AG04450 (cell line): ENCODE measurements at places on chromosomes 13 and 19. TPM values are rescaled to one million over a fixed set of nuclear protein-coding genes. Genes with fewer than 3 reads are reported as not detected.

DNA sequence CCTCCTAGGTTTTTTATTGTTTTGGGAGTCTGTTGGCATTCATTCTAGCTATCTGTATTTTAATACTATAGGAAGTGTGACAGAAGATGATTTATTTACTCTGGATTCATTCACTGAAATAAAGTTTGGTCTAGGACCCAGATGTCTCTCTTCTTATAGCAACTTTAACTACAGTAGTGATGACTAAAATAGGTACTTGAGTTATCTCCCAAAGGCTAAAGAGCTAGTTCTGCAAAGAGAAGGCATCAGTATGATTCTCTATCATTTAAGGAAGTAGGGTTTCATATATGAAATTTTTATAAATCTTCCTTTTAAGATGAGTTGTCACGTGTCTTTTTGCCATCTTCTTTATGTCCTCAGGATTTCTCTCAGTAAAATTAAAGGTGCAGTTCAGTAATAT lies 507.4 kb downstream of the KCTD12 start:
- DNase-seq, result no peak

Gene AKAP8
- 11.7 and 12.4 TPM in 2 replicates for polyA plus RNA-seq

DNA sequence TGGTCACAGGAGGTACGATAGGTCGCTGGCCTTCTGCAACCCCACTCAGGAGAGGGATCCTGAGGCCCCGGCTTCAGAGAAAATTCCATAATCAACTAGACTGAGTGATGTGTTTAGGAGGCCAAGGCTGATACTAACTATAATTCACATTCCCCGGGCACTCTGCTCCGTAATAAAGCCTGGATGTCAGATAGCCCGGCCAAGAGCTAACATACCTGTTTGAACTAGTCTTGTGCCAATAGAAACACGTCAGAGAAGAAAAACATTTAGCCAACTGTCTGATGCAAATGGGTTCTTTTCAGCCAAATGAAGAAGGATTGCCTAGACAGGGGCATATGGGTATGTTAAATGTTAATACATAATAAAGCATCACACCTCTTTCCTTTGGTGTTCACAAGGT lies 204.2 kb downstream of the TSHZ3 start:
- no peak for DNase-seq

GRCh38 chr13:94228763-94229162 lies 250.7 kb downstream of the DCT start:
- DNase-seq, result no peak

- no peak for DNase-seq
Measured at GRCh38 chr19:1317274-1318003, 31.8 kb downstream of the EFNA2 start.

DNA sequence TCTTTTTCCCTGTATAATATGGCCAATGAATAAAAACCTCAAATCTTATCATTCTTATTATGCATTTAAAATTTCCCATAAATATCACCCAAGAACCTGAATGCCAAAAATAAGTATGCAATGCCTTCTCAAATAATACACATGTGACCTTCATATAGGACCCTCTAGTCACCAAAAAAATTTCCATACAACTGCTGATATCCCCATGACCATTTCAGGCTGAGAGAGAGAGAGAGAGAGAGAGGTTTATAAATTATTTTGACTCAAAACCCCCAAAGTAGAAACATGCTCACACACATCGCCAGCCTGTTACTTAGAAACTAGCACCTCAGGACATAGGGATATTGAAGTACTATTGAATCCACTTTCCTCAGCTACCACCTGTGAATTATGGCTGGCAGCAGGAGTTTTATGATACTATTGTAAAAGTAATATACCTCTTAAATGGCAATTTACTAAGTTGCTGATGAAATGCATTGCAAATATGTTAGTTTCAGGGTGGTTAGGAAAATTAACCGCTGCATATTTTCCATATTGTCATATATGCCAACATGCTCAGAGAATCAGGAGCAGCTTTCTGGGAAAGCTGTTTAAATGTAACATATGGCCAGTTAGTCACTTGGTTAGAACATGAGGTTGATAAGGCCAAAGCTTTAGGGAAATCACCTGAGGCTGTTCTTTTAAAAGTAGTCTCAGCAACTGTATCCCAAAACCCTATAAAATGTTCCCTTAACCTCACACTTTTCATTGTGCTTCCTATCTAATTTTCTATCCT lies 230.8 kb downstream of the DCT start:
- DNase-seq, result no peak

DNA sequence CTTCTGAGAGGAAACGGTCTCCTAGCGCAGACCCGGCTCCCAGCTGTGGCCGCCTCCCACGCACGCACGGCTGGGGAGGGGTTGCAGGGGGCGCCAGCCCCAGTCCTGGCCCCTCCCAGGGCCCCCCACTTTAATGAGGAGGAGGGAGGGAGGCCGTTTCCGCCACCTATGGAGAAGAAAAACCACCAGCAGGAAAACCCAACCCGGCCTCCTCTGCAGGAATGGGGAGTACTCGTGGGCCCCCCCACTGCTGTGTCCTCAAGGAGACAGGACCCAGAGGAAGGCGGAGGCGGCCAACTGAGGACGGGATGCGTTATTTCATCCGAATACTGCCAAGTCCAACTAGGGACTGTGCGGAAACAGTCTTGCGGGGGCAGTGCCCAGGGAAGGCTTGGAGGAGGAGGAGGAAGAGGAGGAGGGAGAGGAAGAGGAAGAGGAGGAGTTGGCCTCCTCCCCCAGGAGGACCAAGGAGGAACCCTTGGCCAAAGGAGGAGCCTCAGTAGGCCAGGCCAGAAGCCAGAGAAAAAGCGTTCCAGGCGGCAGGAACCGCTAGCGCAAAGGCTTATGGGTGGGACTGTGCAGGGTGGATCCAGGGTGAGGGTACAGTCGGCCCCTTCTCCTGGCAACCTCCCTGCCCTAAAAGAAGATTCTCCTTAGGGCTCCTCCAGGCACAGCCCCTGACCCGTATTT lies 3.9 kb upstream of the SSBP4 start:
- DNase-seq, result no peak

DNA sequence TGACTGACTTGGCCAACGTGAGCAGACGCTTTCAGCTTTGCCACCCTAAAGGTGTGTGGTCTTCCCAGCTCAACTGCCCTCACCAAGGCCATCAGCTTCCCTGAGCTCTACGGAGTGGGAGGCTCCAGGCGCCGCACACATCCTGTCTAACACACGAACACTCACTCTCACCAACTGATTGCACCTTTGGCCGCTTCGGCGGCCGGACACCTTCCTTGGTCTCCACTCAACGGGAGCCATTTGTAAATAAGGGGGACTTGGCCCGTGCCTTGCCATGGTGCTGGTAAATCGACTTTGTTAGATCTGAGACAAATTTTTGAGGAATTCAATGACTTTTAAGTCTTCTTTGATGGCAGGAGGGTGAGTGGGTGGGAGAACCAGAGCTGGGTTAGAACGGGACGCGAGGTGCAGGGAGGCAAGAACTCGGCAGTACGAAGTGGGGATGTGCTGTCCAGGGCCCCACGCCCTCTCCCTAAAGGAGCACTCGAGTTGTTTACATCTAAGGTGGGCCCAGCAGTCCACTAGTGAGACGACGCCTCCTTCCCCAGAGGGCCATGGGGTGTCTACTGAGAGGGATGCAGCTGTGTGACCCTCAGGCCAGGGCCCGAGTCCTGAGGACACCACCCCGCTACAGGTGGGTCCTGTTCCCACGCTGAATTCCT lies 4.4 kb downstream of the C13orf46 start:
- no peak for DNase-seq

DNA sequence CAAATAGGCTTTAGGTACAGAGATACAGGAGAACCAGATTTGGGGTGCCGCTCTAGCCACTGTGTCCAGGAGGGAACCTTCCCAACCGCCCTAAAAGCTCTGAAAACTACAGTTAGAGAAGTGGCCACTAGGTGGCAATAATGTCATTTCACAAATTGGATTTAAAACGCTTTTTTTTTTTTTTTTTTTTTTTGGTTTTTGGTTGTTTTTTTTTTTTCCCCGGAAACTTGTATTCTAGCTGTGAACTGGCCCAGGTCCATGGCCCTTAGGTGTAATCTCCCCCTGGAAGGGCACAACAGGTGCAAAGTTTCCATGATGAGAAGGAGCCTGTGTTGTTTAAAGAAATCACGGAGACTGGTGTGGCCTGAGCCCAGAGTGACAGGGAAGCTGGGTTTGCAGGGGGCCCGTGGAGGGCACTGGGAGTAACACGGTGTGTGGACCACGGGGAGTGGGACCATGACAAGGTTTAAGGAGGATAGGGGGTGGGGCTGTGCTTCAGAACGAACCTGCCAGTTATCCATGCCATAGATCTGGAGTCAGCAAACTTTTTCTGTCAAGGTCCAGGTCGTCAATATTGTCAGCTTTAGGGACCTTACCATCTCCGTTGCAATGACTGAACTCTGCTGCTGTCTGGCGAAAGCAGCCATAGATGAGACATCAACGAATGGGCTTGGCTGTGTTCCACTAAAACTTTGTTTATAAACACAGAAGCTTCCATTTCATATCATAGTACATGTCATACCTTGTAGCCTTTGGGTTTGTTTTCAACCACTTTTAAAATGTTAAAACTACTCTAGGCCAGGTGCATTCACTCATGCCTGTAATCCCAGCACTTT lies 10.1 kb downstream of the OR1I1 start:
- DNase-seq, result peak; percentile 39
